ENCODE measurements at places on chromosomes 2 and 18. TPM values are rescaled to one million over a fixed set of nuclear protein-coding genes. Genes with fewer than 3 reads are reported as not detected.
A peak's percentile ranks its signal among the peaks of the same experiment; 100 is the strongest.

- DNase-seq = no peak
- no peaks in the 10 kb centered on the region for H3K27me3 ChIP-seq
- H3K27ac ChIP-seq = no peak overlapping the region
- no peak overlapping the region for H3K4me3 ChIP-seq
- H3K4me1 ChIP-seq = no peaks in the 10 kb centered on the region
Observed at GRCh38 chr18:78246050-78246449, 733.6 kb upstream of the SALL3 start.

The DHRS9 gene
- not detected for total RNA-seq

The HTR2B gene
- not detected for total RNA-seq

GRCh38 chr2:172991031-172991430 is 84.6 kb upstream of the MAP3K20 start:
- H3K4me3 ChIP-seq = no peak overlapping the region
- no peak overlapping the region for H3K27ac ChIP-seq
- DNase-seq = no peak
- peaks cover 5% of the 10 kb centered on the region for H3K27me3 ChIP-seq
- H3K4me1 ChIP-seq = peaks cover 1% of the 10 kb centered on the region

GRCh38 chr2:236834284-236834683 is 251.4 kb upstream of the COPS8 start:
- no peaks in the 10 kb centered on the region for H3K27me3 ChIP-seq
- H3K27ac ChIP-seq = no peak overlapping the region
- H3K36me3 ChIP-seq = no peaks in the 10 kb centered on the region
- no peak overlapping the region for H3K4me3 ChIP-seq

GRCh38 chr2:135797497-135798274 is 39.3 kb downstream of the LCT start:
- H3K27ac ChIP-seq = no peak overlapping the region
- peaks cover 21% of the 10 kb centered on the region for H3K36me3 ChIP-seq
- no peak overlapping the region for H3K4me3 ChIP-seq
- H3K4me1 ChIP-seq = peaks cover 23% of the 10 kb centered on the region
- H3K27me3 ChIP-seq = no peaks in the 10 kb centered on the region

DNA sequence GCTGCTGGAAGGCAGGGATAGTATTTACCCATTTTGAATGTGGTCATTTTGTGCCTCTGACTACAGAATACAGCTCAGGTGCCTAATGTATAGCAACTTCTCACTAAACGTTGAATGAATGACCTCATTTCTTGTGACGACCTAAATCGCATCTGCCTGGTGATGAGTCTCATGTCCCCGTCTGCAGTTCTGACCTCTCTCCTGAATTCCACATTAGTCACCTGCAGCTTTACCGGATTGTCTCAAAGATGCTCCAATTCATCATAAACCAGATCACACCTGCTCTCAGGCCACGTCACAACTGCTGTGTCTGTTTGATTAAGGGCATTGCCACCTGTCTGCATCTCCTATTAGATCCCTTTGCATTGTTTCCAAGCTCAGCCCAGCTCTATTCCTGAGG is 133.6 kb upstream of the MYT1L start:
- H3K4me3 ChIP-seq = no peak overlapping the region
- H3K27ac ChIP-seq = no peak overlapping the region
- H3K4me1 ChIP-seq = no peaks in the 10 kb centered on the region
- no peaks in the 10 kb centered on the region for H3K27me3 ChIP-seq

- peaks cover 2% of the 10 kb centered on the region for H3K27me3 ChIP-seq
- peaks cover 20% of the 10 kb centered on the region for H3K36me3 ChIP-seq
- DNase-seq = no peak
- peak overlapping the region; percentile 87 for H3K4me3 ChIP-seq
Observed at GRCh38 chr2:69386360-69386759, 667 bp downstream of the GFPT1 start.

- H3K36me3 ChIP-seq = no peaks in the 10 kb centered on the region
- peak overlapping the region; percentile 88 for H3K4me3 ChIP-seq
- peak; percentile 45 for DNase-seq
- H3K4me1 ChIP-seq = peaks cover 70% of the 10 kb centered on the region
- no peaks in the 10 kb centered on the region for H3K27me3 ChIP-seq
Observed at GRCh38 chr2:230925879-230926765, 1.1 kb upstream of the GPR55 start.

The C1GALT1C1L gene
- total RNA-seq = not detected

GRCh38 chr18:59909289-59910036 is 9.7 kb downstream of the PMAIP1 start:
- peaks cover 7% of the 10 kb centered on the region for H3K36me3 ChIP-seq
- DNase-seq = no peak
- H3K27ac ChIP-seq = no peak overlapping the region
- peaks cover 9% of the 10 kb centered on the region for H3K27me3 ChIP-seq

- no peaks in the 10 kb centered on the region for H3K36me3 ChIP-seq
- no peaks in the 10 kb centered on the region for H3K27me3 ChIP-seq
- peak; percentile 13 for DNase-seq
- H3K27ac ChIP-seq = no peak overlapping the region
Observed at GRCh38 chr2:46383784-46384456, 86.7 kb downstream of the EPAS1 start.

DNA sequence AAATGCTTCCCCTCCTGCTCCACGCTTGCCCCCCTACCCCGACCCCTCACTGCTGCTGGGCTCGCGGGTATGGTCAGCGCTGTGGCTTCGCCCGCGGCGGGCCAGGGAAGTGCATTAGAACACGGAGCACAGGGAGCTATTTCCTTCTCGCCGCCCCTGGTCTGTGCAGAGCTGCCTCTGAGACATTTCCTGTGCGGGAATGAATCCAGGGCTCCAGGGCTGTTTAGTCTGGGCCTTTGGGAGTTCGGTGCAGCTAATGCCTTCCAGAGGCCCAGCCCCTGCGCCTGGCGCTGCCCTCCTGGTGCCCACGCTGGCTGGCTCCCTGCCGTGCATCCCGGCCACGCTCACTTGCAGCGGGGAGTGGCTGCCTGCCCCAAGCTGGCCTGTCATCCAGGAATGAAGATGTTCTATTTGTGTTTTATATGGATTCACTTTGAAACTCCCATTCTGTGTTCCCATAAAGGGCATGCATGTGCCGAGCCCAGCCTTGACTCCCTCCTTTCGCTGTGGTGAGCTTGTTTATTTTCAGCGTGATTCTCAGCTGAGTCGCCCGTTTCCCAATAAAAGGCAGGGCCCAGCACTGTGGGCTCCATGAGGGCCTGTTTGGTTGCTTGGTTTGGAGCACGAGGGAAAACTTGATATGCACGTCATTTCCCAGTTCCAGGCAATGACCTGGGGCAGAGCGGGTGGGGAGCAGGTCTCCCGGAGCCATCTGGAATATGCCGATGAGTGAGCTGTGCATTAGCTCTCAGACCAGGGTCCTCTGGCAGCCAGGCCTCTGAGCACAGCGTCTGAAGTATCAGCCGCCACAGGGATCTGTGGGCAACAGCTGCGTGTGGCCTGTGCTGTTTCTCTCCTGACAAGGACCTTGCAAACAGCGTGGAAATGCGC is 42.7 kb downstream of the SH3RF3 start:
- no peaks in the 10 kb centered on the region for H3K36me3 ChIP-seq
- H3K4me3 ChIP-seq = no peak overlapping the region
- no peak overlapping the region for H3K27ac ChIP-seq
- H3K4me1 ChIP-seq = peaks cover 10% of the 10 kb centered on the region
- peaks cover 1% of the 10 kb centered on the region for H3K27me3 ChIP-seq
- no peak for DNase-seq

GRCh38 chr2:111930409-111930808 is 32.0 kb downstream of the MERTK start:
- H3K27me3 ChIP-seq = peaks cover 18% of the 10 kb centered on the region
- peaks cover 15% of the 10 kb centered on the region for H3K4me1 ChIP-seq
- H3K36me3 ChIP-seq = no peaks in the 10 kb centered on the region
- no peak for DNase-seq
- no peak overlapping the region for H3K4me3 ChIP-seq

GRCh38 chr2:45840481-45840880 is 189.0 kb downstream of the PRKCE start:
- no peaks in the 10 kb centered on the region for H3K27me3 ChIP-seq
- peaks cover 2% of the 10 kb centered on the region for H3K36me3 ChIP-seq
- no peak overlapping the region for H3K27ac ChIP-seq
- H3K4me1 ChIP-seq = peaks cover 72% of the 10 kb centered on the region
- no peak for DNase-seq

The REL gene
- total RNA-seq = 21.6 TPM

DNA sequence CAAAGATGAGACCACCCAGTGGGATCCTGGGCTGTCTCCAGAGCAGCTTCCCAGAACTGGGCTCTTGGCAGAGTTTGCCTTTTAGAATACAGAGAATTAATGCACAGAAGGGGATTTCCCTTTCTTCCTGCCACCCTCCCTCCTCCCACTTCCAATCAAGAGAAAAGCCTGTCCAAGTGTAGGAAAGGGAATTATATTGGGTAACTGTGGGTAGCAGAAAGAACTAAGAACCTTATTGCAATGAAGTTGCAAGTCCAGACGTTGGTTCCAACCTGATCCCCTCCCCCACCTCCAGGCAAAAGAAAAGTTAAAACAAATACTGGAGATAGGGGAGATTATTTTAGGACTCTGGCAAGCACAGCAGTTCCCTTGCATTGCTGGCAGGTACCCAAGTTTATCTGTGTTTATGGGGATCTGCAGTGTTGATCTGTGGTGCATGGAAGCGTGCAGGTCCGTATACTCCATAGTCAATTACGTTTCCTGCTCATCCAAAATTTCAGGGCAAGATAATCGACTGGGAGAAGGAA is 114.3 kb downstream of the PRKCE start:
- no peaks in the 10 kb centered on the region for H3K36me3 ChIP-seq
- DNase-seq = no peak
- peaks cover 7% of the 10 kb centered on the region for H3K27me3 ChIP-seq
- H3K4me3 ChIP-seq = no peak overlapping the region
- no peaks in the 10 kb centered on the region for H3K4me1 ChIP-seq

DNA sequence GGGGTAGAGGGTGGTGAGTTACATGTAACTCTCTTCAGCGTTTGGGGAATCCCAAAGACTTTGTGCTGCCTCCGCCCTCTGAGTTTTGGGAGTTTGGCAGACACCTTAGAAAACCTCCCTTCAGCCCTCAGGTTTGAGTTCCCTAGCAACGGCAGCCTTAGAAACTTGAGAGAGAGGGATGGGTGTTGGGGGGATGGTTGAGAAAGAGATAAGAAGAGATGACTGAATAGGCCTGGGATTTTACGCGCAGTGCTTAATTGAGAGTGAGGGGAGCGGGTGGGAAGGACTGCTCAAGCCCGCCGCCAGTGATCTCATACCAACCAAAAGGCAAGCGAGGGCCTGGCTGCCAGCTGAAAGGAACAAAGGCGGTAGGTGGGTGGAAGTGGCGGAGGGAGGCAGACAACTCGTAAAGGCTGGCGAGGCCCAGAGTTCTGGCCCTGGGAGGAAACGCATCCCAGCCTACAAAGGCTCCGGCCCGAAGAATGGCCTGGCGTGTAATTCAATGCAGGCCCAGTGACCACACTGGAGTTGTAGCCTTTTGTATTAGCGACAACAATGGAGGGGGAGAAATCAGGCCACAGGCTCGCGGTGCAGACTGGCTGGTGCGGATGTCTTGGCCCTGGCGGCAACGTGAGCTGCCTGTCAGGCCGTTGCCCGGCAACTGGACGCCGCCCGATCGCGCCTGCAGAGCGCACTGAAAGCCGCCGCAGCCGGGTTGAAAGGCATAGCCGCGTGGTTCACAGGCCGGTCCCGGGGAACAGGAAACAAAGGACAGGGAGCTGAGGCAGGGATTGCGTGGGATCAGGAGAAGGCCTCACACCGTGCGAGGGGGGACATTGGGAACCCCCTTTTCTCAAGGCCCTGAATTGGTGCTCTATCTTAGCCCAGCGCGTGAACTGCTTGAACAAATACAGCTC is 39.9 kb upstream of the DARS1 start:
- DNase-seq = peak; percentile 54
- no peaks in the 10 kb centered on the region for H3K36me3 ChIP-seq
- H3K27me3 ChIP-seq = no peaks in the 10 kb centered on the region
- H3K27ac ChIP-seq = no peak overlapping the region

The TBR1 gene
- 0.10 TPM for total RNA-seq

All from activated CD8-positive, alpha-beta T cell treated with anti-CD3 and anti-CD28 coated beads, Interleukin-2, amount 10 ng/mL, durations not matched to agents 7 days and 5 days (primary cell).